ENCODE measurements at places on chromosomes 13 and 19. TPM values are rescaled to one million over a fixed set of nuclear protein-coding genes. Genes with fewer than 3 reads are reported as not detected.
A peak's percentile ranks its signal among the peaks of the same experiment; 100 is the strongest.

KLK8 gene
- total RNA-seq: not detected

KLK4 gene
- 3.1 TPM for total RNA-seq

HSPB6 gene
- 31.8 TPM for total RNA-seq

SLITRK5 gene
- 2.6 TPM for total RNA-seq

DNA sequence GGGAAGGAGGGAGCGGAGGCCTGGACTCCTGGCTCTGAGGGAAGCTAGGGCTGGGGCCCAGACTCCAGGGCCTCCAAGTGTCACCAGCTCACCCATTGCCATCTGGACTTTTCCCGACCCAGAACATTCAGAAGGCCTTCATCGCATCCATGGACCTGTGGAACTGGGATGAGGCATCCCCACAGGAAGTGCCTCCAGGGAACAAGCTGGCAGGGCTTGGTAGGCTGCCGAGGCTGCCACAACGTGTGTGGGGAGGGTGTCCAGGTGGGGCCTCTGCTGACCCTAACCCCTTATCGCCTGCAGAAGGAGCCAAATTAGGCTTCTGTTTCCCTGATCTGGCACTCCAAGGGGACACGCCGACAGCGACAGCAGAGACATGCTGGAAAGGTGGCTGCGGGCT lies 767 bp downstream of the ETV2 start:
- no peak overlapping the region for H3K27ac ChIP-seq
- peaks cover 26% of the 10 kb centered on the region for H3K4me1 ChIP-seq
- DNase-seq: no peak

DNA sequence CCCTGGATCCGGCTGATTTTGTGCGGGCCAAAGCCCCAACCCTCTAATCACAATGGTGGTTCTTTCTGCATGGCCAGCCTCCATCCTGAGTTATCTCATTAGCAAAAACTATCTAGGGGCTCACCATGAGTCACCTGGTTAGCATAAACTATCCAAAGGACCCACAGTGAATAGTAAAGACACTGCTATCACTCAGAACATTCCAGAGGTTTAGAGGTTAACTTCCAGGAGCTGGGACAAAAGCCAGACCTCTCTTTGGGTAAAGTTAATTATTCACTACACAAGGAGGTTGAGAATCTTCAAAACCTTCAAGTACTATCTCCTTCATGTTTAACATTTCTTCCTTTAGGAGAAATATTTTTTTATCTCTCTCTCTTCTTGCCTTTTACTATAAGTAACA lies 18.8 kb upstream of the PPP5C start:
- H3K4me3 ChIP-seq: no peak overlapping the region
- no peaks in the 10 kb centered on the region for H3K27me3 ChIP-seq
- no peak overlapping the region for H3K27ac ChIP-seq
- no peaks in the 10 kb centered on the region for H3K4me1 ChIP-seq

DNA sequence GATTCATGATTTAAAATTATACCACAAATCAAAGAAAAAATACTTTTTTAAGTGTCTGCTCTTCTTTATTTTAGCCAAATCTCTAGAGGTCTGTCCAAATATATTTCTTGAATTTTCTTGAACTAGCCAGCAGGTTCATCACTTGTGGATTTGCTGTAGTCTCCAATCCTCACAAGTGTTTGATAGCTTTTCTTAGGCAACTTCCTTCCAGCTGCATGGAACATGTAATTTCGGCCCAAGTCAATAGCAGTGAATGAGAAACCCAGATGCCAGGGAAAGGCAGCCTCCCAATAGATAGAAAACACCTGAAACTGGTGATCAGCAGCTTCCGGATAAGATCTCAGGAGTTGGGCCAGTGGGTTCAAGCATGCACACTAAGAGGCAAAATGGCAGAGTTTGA lies 15.6 kb upstream of the RNASEH2B start:
- no peaks in the 10 kb centered on the region for H3K27me3 ChIP-seq
- no peaks in the 10 kb centered on the region for H3K36me3 ChIP-seq
- peaks cover 3% of the 10 kb centered on the region for H3K4me1 ChIP-seq
- no peak overlapping the region for H3K27ac ChIP-seq

DNA sequence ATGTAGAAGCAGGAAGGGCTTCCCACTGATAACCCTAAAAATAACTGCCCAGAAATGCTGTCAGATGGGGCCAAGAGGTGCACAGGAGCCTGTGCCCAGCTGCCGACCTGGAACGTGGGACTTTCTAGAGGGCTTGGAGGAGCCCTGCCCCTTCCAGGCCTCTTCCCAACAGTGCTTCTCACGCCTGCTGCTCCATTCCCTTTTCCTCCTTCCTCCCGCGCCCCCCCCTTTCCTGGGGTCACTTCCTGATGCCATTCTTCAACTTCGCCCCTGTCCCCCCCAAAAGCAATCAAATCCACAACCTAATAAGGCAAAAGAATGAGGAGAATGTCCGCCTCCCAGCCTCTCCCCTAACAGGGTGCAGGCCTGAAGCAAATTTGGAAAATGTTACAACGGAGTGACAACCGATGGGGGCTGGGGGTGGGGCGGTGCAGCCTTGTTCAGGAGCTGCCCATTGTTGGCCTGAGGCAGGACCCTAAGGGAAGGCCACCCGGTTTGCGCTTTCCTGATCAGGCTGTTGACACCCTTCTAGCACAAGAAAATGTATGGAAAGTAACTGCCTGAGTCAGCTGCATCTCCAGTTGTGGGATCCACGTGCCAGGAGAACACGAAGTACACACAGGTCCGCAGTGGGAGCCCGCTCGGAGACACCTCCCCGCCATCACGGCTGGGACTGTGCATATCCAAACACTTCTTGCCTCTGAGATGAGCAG lies 18.7 kb downstream of the ACTN4 start:
- no peak overlapping the region for H3K4me3 ChIP-seq
- no peaks in the 10 kb centered on the region for H3K27me3 ChIP-seq
- peak; percentile 78 for DNase-seq
- H3K4me1 ChIP-seq: peaks cover 75% of the 10 kb centered on the region
- no peaks in the 10 kb centered on the region for H3K36me3 ChIP-seq

C1QTNF9 gene
- total RNA-seq: not detected

GPR18 gene
- total RNA-seq: 0.96 TPM

RYR1 gene
- total RNA-seq: 0.56 TPM

GRCh38 chr19:17121736-17122293 lies 46.2 kb downstream of the MYO9B start:
- H3K4me1 ChIP-seq: no peaks in the 10 kb centered on the region
- no peak for DNase-seq
- H3K4me3 ChIP-seq: no peak overlapping the region
- H3K27ac ChIP-seq: no peak overlapping the region
- no peaks in the 10 kb centered on the region for H3K36me3 ChIP-seq

NLRP9 gene
- not detected for total RNA-seq

DNA sequence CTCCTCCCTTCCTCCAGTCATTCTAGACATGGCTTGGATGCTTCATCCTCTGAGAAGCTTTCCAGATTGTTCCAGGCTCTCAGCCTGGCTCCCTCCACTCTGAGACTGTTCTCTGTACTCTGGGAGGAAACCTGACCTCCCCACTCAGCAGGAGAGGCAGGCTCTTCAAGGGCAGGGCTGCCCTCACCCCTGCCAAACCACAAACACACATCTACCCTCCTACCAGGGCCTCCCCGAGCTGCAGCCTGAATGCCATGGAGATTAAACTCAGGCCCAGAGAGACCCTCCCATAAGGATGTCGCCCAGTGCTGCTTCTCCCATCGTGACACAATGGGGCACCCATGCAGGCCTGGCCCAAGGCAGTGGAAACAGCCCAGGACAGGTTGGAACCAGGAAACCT lies 16.2 kb downstream of the NUMBL start:
- no peak overlapping the region for H3K27ac ChIP-seq
- DNase-seq: no peak
- no peaks in the 10 kb centered on the region for H3K27me3 ChIP-seq
- no peaks in the 10 kb centered on the region for H3K4me1 ChIP-seq

GRCh38 chr19:2982561-2982960 lies 5.2 kb downstream of the TLE6 start:
- peak overlapping the region; percentile 72 for H3K27ac ChIP-seq
- H3K36me3 ChIP-seq: no peaks in the 10 kb centered on the region
- DNase-seq: no peak
- H3K4me1 ChIP-seq: peaks cover 40% of the 10 kb centered on the region
- H3K4me3 ChIP-seq: no peak overlapping the region

ADAT3 gene
- total RNA-seq: 4.0 TPM

VSIG10L gene
- total RNA-seq: 0.56 TPM

GRCh38 chr13:63741029-63741813 lies 2325.6 kb upstream of the PCDH20 start:
- H3K4me1 ChIP-seq: no peaks in the 10 kb centered on the region
- H3K4me3 ChIP-seq: no peak overlapping the region
- no peaks in the 10 kb centered on the region for H3K27me3 ChIP-seq
- H3K27ac ChIP-seq: no peak overlapping the region
- no peak for DNase-seq

GRCh38 chr13:79782541-79783205 lies 301.7 kb downstream of the NDFIP2 start:
- no peaks in the 10 kb centered on the region for H3K27me3 ChIP-seq
- H3K36me3 ChIP-seq: no peaks in the 10 kb centered on the region
- DNase-seq: peak; percentile 74

Measured in thyroid gland (tissue), 4 donors.